ENCODE measurements at places on chromosomes 7 and 10.

DNA sequence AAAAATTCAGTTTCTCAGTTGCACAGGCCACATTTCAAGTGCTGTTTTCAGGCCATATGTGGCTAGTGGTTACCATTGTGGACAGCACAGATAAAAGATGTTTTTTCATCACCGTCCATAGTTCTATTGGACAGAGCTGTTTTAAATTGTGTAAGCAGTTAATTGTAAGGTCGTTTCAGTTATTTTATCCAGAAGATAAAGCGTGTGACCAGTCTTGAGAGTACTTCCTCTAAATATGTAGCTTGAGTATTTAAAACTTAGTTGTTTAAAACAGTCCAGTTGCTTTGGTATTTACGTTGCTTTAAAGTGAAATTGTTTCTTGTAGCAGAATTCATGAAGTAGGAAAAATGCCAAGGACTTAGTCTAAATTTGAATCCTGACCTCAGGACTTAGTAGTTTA is 66.9 kb downstream of the ZNRF2 start:
- DNase-seq, result peak; percentile 24

- no peak for DNase-seq
Measured at GRCh38 chr10:118725886-118726500, 28.8 kb downstream of the CACUL1 start.

GRCh38 chr7:5870311-5870710 is 10.3 kb upstream of the OCM start:
- DNase-seq, result no peak

DNA sequence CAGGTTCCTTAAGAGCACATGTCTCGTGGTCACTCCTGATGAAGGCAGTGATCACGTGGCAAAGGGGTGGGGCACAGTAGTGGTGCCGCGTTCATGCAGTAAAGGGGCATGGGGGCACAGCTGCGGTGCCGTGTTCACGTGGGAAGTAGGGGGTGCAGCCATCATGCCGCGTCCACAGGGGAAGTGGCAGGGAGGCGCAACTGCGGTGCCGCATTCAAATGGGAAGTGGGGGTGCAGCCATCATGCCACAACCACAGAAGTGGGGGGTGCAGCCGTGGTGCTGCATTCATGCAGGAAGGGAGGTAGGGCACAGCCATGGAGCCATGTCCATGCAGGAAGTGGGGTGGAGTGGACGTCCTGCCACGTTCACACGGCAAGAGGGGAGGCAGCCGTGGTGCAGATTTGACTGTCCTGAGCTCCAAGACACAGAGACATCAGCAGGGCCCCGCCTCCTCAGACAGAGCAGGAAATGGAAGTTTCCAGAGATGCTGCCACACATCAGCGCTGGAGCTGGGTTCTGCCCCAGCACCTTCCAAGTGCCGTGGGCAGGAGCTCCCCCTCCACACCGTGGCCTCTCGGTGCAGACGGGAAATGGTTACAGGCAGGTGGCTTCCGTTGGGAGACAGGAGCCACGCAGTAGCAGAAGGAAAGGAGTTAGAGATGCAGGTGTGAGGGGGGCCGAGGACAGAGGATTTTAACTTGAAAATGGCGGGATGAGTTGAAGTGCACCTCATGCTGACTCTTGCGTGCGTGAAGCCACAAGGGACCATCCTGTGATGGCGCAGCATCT is 95.0 kb upstream of the DDC start:
- no peak for DNase-seq

GRCh38 chr7:91114232-91114631 is 150.0 kb upstream of the FZD1 start:
- no peak for DNase-seq

- DNase-seq, result peak; percentile 77
Measured at GRCh38 chr7:131071786-131072504, 255.7 kb upstream of the MKLN1 start.

GRCh38 chr10:109393425-109393824 is 529.9 kb downstream of the XPNPEP1 start:
- DNase-seq, result no peak

- no peak for DNase-seq
Measured at GRCh38 chr7:132394283-132395198, 181.7 kb downstream of the PLXNA4 start.

- DNase-seq, result no peak
Measured at GRCh38 chr10:73941300-73941699, 30.4 kb downstream of the PLAU start.

DNA sequence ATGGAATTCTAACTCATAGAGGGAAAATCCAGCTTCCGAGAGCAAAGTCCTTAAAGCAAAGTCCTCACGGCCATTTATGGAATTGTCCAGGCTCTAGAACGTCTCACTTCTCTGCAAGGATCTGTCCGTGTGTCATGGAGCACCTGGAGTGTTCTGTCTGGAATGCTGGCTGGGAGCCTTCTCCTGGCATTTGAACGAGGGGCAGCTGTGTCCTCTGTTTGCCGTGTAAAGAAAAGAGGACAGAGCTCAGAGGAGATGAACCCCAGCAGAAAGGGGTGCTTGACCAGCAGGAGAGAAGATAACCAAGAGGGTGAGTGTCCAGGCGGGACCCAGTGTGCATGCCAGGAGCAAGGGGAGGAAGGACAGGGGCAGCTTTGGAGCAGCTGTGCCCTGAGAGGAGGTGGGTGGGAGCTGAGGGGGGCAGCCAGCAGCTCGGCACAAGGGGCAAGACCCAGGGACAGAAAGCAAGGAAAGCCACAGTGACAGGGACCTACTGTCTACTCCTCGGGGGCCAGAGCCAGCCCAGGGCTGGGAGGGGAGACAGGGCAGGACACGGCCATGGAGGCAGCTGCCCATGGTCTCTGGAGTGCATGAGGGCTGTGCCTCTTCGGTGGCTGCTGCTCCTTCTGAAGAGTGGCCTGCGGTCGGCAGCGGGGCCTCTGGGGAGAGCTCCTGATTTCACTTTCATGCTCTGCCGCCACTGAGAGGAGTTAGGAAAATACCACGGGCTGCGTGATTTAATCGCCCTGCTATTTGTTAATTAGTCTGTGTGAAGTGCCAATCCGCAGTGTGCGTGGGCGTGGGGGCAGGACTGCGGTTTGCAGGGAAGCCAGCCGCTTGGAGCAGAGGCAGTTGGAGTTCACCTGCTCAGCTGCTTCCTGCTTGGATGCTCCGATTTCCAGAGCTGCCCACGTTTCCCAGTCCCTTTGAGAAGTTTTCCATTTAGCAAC is 149.3 kb upstream of the SHH start:
- no peak for DNase-seq

DNA sequence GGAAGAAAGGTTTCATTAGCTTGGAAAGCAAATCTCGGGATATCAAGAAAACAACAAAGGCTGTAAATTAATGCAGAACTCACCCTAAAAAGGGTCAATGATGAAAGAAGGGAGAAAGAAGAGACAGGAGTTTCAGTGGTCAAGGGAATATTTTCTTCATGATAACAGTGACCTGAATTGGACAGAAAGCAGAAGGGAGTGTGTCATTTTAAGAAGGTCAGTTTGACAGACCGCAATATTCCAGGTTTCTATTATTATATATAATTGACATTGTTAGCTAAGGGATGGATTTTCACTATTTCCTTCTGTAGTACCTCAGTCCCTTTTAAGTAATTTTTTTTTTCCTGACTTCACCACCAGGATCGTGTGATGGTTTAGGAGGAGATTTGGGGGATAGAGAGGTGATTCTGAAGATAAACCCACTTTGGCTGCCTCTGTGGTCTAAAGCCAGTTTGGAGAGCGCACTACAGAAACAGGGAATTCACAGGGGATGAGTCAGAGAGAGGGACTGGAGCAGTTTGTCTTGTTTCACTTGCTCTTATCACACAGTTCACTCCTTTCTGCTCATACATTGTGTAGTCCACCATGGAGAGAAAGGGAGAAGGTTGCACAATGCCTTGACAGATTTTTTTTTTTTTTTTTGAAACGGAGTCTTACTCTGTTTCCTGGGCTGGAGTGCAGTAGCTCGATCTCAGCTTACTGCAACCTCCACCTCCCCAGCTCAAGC is 417.9 kb downstream of the AUTS2 start:
- DNase-seq, result no peak

- DNase-seq, result no peak
Measured at GRCh38 chr10:33880291-33880690, 545.8 kb upstream of the NRP1 start.

GRCh38 chr10:59825932-59826331 is 72.7 kb upstream of the MRLN start:
- DNase-seq, result no peak

GRCh38 chr10:92832998-92833650 is 15.2 kb upstream of the EXOC6 start:
- DNase-seq, result no peak

DNA sequence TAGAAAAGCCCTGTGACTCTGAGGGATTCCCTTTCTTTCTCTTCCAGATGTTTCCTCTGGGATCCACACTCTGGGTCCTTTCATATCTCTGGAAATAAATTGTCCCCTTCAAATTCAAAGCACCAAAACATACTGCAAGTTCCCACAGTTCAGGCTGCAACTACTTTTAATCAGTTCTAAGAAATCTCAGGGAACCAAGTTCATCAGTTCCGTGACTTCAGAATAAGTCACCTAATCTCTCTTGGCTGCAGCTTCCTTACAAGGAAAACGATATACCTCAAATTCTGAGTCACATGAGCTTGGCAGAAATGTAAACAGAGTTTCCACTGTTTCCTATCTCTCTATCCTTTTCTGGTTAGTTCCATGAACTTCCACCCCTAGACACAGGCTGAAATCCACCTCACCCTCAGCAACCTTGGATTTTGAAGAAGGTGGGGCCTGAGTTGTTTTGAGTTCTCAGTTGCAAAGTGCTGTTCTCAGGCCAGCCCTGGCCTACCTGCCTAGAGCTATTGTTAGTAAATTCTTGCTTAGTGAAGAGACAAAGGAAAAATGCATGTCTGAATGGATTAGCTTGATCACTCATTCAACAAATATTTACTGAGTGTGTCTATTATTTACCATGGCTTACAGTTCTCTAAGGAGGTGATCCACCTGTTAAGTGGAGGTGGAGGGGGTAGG is 59.3 kb upstream of the IL6 start:
- DNase-seq, result no peak

- no peak for DNase-seq
Measured at GRCh38 chr10:70297224-70297623, 13.4 kb upstream of the NPFFR1 start.

DNA sequence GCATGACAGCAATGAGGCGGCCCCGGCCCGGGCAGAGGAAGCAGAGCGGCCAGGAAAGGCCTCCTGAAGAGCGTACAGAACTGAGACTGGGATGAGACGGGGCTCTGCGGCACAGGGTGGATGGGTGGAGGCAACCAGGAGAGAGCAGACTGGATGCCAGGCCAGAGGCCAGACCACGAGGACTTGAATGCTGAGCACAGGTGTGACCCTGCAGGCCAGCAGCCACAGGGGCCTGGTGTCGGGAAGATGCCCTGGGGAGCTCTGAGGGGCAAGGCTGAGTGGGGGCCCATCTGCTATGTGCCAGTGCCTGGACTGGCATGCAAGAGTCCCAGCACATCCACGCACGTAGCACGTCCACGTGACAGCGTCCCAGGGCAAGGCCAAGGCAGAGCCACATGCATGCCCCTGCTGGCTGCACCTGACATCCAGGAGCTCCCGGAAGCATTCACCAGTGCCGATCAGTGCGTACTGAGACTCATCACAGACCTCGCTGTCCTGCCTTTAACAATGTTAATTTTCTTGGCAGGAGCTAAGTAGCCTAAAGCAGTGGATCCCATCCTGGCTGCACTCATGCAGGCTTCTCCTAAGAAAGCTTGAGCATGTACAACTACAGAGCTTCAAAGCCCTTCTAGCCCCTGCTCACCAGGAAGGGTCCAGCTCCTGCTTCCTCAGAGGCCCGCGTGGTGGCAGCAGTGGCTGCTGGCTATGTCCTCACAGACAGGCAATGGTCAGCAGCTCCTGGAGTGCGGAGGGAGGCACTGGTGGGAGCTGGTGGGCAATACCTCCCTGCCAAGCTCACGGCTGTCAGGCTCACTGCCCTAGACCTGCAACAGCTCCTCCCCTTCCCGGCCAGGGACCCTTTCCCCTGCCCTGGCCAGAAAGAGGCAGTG is 18.0 kb downstream of the GRID1 start:
- no peak for DNase-seq

DNA sequence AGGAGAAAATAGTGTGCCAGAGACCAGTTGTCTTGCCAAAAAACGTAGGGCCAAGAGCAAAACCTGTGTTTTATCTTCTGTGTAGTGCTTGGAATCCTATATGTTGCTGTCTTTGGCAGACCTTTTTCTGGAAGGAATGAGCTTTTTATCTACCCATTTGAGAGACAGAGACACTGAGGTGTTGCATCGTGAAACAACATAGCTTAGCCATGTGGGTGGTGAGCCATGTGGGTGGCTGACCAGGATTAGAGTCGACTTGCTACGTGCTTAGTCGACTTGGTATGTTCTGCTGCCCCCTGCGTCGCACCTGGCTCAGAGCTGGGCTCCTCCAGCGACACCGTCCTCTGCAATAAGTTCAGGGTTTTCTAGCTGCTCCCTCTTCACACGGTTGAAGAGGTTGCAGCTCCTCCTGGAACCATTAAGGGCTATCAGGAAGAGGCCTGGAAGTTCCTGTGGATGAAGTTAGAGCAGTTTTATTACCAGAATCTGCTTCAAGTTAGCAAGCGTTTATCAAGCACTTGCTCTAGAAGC is 175.8 kb downstream of the SH2D4B start:
- no peak for DNase-seq

DNA sequence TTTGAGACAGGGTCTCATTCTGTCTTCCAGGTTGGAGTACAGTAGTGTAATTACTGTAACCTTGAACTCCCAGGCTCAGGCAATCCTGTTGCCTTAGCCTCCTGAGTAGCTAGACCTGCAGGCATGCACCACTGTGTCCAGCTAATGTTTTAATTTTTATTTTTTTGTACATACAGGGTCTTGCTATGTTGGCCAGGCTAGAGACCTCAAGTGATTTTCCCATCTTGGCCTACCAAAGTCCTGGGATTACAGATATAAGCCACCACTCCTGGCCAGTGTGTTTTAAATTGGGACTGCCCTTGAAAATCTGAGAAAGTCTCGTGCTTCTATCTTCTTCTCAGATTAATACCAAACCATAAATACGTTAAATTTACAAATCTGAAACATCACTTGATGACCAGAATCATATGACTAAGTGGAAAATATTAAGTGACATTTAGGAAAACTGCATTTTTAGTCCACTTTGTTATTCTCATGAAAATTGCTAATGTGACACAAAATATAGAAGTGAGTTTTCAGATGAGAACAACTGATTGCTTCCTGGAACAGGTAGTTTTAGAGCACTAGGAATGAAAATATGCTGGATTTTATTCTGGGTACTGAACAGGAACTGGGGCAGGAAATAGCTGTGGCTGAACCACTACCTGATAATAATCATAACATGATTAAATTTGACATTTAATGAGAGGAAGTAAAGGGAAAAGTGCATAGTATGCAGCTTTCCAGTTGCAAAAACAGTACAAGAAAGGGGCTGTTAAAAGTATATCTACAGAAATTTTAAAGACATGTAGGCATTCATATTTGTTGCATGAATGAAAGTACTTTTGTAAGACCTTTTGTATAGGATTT is 4.2 kb downstream of the PHTF2 start:
- DNase-seq, result no peak
